ENCODE measurements at places on chromosomes 1 and 21.

DNA sequence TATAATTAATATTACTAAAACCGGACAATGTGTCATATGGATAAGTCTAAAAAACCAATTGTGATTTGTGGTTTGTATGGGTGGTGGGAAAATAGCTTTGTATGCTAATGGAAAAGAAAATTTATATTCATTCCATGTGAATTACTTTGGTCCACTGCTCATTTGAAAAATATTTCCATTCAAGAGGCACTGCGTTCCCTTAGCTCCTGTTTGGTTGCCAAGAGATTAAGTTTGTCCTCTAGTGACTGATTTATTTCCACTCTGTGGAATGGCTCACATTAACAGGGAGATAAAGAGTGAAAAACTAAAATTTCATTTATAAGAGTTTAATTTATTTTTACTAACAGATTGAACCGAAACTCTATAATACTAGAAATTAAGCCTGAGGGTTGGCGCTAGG lies 744.1 kb upstream of the CHRM3 start:
- DNase-seq = no peak

GRCh38 chr1:109300650-109301151 lies 6.1 kb downstream of the MYBPHL start:
- DNase-seq = no peak

DNA sequence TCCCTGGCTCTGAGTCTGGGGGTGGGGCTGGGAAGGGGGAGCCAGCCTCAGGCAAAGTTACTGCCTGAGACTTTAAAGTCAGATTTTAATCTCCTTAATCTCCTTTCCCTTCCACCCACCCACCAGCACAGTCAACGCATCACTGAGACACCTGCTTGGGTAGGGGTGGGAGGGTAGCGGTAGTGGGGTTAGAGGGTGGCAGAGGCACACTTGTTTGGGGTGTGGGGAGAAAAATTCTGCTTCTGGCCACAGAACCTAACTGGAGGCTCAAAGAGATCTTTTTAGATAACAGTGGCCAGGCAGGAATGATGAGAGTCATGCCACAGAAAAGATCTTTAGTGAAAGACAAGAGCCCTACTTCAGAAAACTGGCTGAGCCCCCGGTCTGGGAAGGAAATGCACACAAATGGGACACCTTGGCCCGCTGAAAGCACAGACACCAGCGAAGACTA lies 44.1 kb downstream of the CD247 start:
- no peak for DNase-seq

- no peak for DNase-seq
Observed at GRCh38 chr1:59730759-59731478, 83.8 kb upstream of the HOOK1 start.

DNA sequence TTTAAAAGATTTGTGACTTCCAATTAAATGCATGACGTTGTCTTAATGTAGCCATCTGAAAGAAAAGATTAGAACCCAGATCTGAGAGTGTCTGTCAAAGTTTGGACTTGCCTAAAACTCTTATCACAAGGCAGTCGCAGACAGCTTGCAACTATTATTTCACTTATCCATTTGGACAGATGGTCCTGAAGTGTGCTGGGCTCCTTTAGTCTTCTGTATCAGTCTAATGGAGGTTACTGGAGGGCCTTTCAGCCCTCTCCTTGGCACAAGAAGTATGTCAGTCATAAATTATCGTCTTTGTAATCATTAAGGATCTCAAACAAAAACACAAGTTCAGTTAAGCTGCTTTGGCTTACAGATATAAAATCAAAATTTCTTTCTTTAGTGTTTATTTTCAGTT lies 15.5 kb downstream of the PROX1 start:
- DNase-seq = no peak

- DNase-seq = peak; percentile 15
Observed at GRCh38 chr1:248849152-248849551, 9.7 kb downstream of the ZNF692 start.

- DNase-seq = no peak
Observed at GRCh38 chr1:200345520-200345919, 64.3 kb downstream of the ZNF281 start.

DNA sequence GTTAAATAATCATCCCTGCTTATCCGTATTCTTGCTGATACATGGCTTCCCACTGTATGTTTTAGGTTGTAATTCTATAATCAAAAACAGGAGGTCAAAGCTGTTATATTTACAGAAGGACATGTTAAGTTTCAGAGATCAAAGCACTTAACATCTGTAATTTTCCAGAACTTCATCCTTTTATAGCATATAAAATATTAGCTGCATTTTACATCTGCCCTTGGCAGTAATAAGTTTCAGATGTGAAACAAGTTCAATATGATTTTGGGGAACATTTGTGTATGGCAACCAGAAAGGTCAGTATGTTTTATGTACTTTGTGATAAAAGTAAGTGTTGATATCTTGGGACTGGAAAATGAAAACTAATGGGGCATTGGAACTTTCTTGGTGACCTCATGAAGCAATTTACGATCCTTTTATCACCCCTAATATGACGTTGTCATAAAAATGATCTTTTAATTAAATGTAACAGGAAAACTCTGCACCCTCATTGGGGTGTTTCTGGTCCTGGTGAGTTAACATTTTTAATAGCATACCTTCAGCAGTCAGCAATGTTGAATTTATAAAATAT lies 449.6 kb downstream of the GPATCH2 start:
- no peak for DNase-seq

GRCh38 chr1:6131561-6131960 lies 48.6 kb downstream of the CHD5 start:
- no peak for DNase-seq

DNA sequence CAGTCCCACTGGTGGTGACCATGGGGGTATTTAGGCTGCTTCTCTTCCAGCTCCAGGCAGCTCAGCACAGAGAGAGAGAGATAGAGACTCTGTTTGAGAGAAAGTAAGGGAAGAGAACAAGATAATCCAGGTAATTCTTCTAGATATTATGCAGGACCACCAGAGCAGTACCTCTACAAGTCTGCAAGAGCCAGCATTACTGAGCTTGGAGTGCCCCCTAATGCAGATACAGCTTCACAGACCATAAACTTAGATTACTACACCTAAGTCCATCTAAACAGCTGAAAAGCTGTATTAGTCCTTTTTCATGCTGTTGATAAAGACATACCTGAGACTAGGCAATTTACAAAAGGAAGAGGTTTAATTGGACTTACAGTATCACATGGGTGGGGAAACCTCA lies 570.3 kb downstream of the LRRIQ3 start:
- no peak for DNase-seq

DNA sequence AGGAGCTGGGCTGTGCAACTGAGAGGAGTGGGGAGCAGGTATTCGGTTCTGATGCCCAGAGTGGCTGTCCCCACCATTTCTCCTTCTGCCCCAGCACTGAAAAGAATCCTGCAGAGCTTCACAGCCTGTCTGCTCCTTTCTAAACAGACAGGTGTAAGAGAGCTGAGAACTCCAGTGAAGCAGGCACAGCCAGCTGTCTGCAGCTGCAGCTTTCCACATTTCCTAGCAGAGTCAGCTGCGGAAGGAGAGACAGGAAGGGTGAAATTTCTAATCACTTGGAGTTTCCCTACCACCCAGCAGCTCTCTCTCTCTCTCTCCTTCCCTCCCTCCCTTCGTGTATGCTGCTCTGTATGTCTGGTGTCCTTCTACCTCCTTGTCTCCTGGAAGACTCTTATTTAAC lies 40.5 kb upstream of the GJB5 start:
- DNase-seq = no peak

DNA sequence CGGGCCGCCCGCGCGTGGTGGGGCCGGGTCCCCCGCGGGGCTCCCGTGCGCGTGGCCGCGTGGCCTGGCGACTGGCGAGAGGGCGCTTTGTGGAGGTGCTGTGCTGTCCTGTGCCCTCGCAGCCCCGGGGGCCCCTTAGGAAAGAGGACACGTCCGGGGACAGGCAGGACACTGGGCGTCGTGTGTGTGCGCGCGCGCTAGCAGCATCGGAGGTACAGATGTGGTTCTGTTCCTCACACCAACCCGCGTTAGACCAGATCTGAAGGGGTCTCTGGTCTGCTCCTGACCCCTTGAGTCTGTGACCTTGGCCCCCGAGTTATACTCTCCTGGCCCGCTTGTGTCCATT lies 489 bp downstream of the ACTN2 start:
- DNase-seq = no peak

DNA sequence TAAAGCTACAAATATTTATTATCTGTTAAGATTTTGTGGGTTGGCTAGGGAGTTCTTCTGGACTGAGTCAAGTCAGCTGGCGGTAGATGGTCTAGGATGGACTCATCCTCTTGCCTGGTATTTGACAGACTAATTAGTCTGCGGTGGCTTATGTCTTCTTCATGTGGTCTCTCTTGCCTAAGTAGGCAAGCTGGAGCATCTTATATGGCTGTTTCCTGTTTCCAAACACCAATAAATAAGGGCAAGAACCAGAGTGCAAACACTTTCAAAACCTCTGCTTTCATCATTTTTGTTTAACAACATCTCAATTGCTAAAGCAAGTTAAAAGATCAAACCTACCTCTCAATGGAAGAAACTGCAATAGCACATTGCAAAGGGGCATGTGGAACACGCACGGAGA lies 484.8 kb downstream of the PTPRC start:
- DNase-seq = no peak

DNA sequence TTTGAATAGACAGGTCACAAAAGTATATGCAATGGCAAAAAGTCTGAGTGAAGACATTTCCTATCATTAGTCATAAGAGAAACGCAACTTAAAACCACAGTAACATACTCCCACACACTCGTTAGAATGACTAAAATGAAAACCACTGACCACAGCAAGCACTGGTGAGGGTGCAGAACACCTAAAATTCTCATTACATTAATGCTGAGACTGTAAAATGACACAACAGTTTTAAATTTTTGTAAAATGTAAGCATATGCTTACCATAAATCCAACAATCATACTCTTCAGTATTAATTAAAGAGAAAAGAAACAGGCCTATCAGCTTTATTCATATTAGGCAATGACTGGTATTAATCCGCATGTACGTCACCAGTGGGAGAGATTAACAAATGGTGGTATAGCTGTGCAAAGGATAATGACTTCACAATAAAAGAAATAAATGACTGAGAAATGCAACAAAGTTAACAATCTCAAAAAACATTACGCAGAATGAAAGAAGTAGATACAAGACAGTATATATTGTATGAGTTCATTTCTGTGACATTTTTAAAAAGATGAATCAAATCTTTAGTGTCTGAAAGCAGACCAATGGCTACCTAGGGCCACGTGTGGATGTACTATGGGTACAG lies 253.5 kb downstream of the AKT3 start:
- DNase-seq = no peak

- DNase-seq = no peak
Observed at GRCh38 chr1:83077411-83077810, 921.5 kb downstream of the TTLL7 start.

GRCh38 chr1:203666609-203667008 lies 40.0 kb downstream of the ATP2B4 start:
- DNase-seq = no peak

- DNase-seq = no peak
Observed at GRCh38 chr1:196896355-196896754, 8.5 kb downstream of the CFHR4 start.

DNA sequence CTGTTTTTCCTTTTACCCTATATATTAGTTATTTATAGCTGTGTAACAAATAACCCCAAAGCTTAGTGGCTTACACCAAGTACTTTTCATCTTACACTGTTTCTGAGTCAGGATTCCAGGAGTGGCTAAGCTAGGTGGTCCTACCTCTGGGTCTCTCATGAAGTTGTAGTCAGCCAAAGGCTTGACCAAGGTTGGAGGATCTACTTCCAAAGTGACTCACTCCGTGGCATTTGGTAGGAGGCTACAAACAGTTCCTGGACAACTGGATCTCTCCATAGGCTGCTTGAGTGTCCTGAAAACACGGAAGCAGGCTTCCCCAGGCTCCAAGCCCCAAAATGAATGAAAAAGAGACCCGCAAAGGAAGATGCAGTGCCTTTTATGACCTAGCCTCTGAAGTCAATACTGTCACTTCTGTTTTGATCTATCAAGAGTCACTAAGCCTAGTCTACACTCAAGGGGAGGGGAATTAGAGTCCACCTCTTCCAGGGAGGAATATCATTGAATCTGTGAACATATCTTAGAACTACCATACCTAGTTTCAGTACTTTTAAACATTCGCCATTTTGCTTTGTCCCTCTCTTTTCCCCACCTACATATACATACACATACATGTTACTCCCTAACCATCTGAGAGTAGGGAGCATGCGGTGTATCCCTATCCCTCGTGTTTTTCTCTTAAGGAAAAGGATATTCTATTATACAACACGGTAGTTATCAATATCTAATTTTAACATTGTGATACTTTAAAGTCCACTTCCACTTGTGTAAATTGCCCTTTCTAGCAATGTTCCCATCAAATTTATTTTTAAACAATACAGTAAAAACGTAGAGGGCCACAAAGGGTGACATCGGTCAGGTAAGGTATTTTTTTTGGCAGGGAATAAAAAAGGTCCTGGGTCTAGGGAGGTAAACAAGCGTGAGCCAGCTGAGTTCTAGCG lies 67.2 kb downstream of the SLC35A3 start:
- no peak for DNase-seq

GRCh38 chr1:221309723-221310122 lies 430.5 kb downstream of the HLX start:
- no peak for DNase-seq

DNA sequence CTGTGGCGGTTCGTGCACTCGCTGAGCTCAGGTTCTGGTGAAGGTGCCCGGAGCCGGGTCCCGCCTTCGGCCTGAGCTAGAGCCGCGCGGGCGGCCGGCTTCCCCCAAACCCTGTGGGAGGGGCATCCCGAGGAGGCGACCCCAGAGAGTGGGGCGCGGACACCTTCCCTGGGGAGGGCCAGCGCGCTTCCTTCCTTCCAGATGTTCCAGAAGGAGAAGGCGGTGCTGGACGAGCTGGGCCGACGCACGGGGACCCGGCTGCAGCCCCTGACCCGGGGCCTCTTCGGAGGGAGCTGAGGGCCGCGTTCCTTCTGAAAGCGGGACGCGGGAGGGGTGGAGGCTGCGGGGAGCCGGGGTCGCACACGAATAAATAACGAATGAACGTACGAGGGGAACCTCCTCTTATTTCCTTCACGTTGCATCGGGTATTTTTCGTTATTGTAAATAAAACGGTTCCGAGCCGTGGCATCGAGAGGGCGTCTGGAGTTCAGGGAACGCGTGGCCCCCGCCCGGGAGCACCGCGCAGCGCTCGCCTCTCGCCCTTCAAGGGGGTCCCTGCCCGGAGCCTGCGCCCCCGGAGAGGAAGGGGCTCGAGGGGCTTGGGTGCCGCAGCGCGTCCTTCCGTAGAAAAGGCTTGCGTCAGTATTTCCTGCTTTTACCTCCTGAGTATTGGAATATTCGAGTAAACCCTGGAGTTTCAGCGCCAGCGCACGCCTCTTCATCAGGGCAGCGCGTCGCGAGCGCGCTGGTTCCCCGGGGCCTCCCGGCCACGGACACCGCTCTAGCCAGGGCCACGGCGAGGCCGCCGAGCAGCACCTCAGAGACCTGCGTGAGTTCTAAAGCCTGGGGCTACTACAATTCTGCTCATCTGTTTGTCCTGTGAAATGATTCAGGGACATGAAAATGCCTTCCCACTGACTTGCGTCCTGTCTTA lies 11.5 kb downstream of the YBEY start:
- no peak for DNase-seq
